ENCODE measurements at places on chromosomes 11 and 22. TPM values are rescaled to one million over a fixed set of nuclear protein-coding genes. Genes with fewer than 3 reads are reported as not detected.

DNA sequence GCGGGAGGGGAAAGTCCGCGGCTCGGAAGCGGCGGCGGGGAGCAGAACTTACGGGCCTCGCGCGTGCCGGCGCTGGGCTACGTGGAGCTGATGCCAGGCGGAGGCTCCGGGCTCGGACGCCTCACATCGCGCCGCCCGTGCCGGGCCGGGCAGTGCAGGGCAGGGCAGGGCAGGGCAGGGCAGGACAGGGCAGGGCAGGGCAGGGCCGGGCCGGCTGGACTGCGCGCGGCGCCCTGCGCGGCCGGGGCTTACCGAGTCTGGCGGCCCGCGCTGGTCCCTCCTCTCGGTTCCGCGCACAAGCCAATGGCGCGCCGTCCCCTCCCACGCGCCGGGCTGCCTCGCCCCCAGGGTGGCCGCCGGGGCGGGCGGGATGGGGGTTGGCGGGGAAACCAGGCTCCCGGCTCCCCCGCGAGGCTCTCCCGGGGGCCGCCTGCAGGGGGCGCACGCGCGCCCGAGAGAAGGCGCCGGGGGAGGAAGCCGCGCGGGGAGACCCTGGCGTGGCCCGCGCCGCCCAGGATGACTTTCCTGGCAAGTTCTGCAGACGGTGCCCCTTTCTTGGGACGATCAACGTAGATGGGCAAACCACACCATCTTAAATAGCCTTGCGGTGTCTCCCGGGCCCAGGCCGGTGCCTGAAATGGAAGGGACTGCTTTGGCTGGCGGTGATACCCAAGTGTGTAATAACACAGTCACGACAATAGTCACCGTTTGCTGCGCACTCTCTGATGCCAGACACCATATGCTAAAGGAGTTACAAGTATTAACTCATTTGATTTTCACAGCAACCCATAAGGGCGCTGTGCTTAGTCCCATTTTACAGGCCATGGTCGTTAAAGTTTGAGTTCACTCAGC is at the start of gene TP53I11:
Gene TP53I11, minus strand, starts transcription at position 259 of the 852 bp plus-strand sequence. CDS start 12,548 bp downstream, outside the sequence.
- DNase-seq: peak; percentile 67

DNA sequence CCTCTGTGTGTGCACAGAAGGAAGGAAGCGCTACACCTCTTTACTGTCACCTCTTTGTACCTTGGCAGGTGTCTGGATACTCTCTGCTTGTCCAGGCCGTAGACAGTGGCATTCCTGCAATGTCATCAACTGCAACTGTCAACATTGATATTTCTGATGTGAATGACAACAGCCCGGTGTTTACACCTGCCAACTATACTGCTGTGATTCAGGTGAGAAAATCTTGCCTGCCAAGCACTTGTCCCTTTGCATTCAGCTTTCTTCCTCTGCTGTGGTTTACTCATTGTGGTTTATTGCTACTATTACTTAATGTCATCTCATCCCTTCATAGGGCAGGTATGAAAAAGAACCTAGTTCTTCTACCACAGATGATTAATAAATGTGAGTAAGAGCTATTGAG is 131.9 kb upstream of the MTNR1B start:
- DNase-seq: no peak

DNA sequence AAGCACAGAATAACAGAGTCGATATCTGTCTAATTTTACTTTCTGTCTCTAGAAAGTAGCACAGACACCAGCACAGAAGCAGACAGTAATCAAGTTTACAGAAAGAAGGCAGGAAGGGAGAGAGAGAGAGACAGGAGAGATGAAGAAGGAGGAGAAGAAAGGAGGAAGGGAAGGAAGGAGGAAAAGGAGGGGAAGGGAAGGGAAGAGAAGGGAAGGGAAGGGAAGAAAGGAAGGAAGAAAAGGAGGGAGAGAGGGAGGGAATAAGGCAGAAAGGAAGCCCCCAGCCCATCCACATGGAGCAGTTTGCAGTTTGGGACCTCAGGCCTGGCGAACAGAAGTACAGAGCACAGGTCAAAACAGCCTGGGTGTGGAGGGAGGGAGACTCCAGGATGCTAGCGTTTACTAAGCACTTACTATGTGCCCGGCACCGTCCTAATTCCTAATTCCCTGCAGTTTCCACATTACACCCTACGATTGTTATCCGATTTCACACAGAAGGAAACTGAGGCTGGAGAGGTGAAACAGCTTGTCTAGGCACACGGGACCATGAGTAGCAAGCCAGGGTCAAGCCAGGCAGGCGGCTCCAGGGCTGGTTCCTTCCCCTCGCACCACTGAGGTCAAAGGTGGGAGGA is 46.0 kb upstream of the WNT7B start:
- DNase-seq: no peak

Gene SLC25A18
- 22.2 TPM for total RNA-seq

All from gastrocnemius medialis (tissue), 4 donors.